ENCODE measurements at places on chromosomes 11 and 22.

GRCh38 chr11:71178076-71178475 is 74.3 kb downstream of the SHANK2 start:
- DNase-seq, result no peak

DNA sequence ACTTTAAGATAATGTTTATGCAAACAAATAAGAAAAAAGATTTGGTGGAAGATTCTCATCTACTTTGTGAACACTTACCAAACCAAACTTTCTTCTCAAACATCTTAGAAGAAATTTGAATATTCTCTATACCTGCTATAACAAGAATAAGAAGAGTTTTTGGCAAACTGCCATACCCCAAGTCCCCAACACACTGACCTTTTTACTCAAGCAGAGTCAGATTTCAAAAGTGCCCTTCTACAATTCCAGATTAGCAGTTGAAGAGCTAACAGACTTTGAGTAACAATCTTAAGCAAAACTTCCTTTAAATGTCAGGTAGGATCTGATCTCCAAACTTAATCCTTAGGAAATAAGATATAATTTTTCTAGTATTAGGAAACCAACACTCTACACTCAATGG is 33.9 kb downstream of the TSG101 start:
- DNase-seq, result no peak

DNA sequence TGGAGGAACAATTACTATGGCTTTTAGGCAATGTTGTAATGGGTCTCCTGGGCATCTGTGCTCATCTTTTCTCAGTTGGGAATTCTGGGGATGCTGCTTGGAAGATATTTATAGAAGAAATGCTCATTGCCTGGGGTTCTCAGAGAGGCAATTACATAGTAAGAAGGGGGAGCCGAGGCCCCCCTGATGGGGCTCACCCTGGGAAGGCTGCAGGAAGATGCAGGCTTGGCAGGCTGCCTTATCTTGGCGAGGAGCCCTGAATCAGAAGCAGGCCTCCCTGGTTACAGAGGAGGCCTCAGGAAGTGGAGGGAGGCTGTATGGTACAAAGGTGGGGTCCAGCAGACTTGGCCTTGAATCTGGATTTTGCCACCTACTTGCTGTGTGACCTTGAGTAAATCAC is 60.6 kb upstream of the CRYBB3 start:
- DNase-seq, result no peak

- no peak for DNase-seq
Observed at GRCh38 chr11:12653729-12654128, 20.5 kb upstream of the TEAD1 start.

DNA sequence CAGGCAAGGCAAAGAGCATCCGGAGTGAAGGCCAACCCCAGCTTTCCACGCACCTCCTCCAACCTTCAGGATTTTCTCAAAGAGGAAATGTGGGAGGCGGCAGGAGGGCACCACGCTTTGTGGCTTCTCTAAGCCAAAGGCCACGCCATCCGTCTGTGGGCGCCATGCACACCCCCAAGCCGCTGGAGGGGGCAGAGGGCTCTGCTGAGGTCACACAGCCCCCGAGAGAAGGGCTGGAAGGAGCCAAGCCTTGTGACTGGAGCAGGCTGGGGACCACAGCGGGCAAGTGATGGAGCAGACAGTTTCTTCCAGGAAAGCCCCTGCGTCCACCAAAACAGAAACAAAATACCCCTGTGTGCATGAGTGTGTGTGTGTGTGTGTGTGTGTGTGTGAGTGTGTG is 527.4 kb downstream of the BRD1 start:
- DNase-seq, result no peak

DNA sequence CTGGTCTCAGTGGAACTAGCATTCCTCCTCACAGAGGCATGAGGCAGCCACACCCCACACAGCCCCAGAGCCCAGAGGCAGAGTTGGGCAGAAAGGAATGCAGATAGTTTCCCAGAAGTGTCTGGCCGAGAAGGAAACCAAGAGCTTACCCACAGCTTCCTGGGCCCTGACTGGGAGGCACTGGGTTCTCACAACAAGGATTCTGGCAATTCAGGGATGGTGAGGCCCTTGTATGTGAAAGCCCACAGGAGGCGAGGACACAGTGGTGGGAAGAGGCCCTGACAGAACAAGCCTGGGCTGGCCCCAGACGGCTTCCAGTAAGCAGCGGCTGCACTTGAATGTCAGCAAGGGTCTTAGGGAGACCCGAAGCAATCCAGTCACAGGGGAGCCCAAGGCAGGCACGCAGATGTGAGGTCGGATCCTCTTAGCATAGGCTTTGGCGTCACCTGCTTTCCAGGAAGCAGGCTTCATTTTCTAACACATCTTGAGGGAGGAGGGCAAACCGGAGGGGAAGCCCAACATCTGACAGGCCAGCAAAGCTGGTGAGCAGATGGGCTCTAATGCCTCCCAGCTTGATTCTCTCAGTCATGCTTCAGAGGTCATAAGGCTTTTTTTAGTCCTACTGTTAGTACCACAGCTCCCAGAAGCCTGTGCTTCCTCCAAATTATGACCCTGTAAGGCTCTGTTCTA is 78.3 kb upstream of the AKIP1 start:
- no peak for DNase-seq

GRCh38 chr11:80462211-80462610 is 1021.4 kb upstream of the TENM4 start:
- no peak for DNase-seq

DNA sequence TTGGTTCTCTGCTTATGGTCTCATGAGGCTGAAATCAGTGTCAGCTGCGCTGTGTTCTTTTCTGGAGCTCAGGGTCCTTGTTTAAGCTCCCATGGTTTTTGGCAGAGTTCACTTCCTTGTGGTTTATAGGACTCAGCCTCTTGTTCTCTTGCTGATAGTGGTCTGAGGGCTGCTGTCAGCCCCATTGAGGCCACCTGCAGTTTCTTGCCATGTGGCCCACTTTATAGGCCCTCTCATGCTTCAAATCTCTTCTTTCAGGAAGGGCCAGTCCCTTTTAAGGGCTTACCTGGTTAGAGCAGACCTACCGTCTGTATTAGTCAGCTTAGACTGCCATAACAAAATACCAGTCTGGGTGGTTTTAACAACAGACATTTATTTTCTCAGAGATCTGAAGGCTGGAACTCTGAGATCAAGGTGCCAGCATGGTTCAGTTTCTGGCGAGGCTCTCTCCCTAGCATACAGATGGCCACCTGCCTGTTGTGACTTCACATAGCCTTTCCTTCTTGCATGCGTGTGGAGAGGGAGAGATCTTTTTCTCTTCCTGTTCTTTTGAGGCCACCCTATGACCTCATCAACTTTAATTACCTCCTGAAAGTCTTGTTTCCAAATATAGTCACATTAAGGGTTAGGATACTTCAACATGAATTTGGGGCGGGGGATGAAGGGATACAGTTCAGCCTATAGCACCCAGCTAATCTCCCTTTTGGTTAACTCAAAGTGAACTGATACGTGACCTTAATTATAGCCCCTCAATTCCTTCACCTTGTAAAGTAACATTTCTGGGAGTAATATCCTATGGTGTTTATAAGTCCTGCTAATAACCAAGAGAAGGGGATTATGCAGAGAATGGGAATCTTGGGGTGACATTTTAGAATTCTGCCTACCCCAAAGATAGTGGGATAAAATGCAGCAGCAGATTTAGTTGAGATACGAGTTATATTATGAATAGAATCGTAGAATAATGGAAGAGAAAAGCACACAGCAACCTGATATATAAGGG is 131.8 kb downstream of the UVRAG start:
- no peak for DNase-seq

GRCh38 chr11:46389450-46390330 is 1.9 kb downstream of the CHRM4 start:
- DNase-seq, result no peak

GRCh38 chr11:116030697-116031331 is 526.6 kb upstream of the CADM1 start:
- no peak for DNase-seq

DNA sequence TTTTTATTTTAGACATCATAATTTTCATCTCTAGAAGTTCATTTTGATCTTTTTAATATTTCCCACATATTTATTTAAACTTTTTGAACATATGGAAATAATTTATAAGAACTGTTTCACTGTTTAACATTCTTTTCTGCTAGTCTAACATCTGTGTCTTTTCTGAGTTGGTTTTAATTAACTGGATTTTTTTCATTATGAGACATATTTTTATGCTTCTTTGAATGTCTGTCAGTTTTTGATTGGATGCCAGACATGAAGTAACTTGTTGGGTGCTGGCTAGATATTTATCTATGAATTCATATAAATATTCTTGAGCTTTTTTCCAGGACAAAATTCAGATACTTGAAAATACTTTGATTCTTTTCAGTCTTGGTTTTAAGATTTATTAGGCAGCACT is 317.8 kb upstream of the NCAM1 start:
- DNase-seq, result no peak

DNA sequence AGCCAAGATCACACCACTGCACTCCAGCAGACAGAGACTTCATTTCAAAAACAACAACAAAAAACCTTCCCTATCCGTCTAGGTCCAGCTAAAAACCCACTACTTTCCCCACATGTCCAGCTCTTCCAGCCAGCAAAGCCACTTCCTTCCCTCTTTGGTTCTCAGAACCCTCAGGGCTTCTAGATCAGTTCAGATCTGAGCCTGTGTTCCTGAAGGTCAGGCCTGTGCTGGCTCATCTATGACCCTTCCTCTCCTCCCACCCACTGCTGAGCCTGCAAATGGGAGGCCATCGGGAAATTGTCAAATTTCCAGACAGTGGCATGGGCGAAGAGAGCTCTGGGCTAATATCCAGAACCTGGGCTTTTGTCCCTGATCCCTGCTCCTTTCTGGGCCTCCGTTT is 37.8 kb downstream of the SLCO2B1 start:
- no peak for DNase-seq

- DNase-seq, result no peak
Observed at GRCh38 chr11:31477528-31478222, 31.7 kb downstream of the IMMP1L start.

GRCh38 chr11:118629761-118630661 is 22.6 kb downstream of the PHLDB1 start:
- DNase-seq, result no peak

DNA sequence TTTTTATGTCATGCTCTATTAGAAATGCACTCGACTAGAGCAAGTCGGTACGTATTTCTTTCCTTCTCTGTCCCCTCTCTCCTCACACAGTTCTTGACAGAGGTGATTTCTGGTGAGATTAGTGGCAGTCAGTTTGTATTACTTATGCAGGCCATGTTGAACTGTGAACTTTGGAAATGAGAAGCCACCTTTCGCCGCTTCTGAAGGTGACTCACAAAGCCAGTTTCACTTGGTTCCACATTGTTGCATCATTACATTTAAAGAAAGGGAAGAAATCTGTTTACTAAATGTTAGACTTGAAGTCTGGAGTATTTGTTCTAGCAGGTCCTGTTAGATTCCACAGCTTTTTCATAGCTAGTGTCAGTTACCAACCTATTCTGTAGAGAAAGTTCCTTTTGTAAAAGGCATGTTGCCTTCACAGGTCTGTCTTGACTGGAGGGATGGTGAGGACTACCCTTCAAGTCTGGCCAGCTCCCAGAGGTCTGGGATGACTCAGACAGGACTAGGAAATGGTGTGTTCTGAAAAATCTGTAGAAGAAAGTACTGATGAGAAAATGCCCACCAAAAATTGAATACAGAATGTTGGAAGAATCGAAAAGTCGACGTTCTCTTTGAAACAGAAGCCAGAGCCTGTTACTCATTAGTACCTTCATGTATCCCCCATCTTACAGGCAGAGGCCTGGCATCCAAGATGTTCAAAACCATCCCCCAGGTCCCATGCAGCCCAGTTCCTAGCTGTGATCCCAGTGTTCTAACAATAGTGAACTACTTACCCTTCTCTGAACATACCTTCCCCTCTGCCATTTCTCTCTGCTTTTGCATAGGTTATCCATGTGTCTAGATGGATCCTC is 181.4 kb downstream of the DBX1 start:
- no peak for DNase-seq

DNA sequence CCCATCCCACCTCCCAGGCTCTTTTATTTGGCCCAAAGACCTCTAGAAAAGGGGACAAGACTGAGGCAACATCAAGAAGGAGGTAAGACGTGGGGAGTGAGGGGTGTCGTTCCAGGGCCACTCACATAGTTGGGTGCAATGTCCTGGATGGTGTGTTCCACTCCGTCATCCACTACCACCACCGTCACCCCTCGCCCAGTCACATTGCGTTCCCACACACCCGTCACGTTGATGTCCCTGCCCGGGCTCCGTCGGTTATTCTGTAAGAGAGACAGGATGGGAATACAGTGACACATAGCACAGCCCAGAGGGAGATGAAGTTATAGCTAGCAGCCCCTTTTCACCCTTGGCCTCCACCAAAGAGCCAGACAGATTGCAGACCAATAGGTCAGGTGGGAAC is 3.8 kb downstream of the PCSK7 start:
- no peak for DNase-seq

GRCh38 chr22:45265535-45265934 is 19.2 kb upstream of the UPK3A start:
- no peak for DNase-seq

- no peak for DNase-seq
Observed at GRCh38 chr11:102957953-102958352, 2.4 kb upstream of the MMP13 start.

GRCh38 chr11:26937386-26937785 is 56.5 kb upstream of the FIBIN start:
- DNase-seq, result no peak

GRCh38 chr22:46178755-46179505 is 28.6 kb downstream of the PPARA start:
- DNase-seq, result no peak

DNA sequence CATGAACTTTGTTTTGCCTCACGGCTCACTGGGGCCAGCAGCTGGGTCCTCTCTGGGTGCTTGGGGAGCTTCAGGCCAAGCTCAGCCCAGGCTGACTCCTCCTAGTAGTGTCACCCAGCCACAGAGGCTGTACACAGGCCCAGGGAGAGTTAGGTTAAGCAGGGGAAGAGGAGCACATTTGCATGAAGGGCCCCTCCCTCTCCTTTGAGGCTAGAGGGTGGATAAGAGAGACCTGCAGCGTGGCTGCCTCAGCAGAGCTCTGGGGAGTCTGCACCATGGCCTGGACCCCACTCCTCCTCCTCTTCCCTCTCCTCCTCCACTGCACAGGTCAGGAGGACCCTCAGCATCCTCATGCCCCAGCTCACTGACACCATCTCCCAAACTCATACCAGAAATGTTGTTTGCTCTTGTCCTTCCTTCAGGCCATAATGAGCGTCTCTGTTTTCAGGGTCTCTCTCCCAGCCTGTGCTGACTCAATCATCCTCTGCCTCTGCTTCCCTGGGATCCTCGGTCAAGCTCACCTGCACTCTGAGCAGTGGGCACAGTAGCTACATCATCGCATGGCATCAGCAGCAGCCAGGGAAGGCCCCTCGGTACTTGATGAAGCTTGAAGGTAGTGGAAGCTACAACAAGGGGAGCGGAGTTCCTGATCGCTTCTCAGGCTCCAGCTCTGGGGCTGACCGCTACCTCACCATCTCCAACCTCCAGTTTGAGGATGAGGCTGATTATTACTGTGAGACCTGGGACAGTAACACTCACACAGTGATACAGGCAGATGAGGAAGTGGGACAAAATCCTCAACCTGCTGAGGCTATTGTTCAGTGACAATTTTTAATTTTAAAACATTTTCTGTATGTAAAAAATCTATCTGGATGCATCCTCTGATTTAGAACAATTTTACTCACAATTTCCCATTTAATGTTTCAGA is 82.4 kb upstream of the VPREB1 start:
- no peak for DNase-seq

All from activated gamma-delta T cell treated with Interleukin-2 at 50 U/mL for 16 hours (primary cell).